ENCODE measurements at places on chromosomes 11 and 22. TPM values are rescaled to one million over a fixed set of nuclear protein-coding genes. Genes with fewer than 3 reads are reported as not detected.

Gene SHISA8
- total RNA-seq, result 1.4 TPM

Gene HBG2
- 13.2 TPM for total RNA-seq

Gene TMEM191C
- total RNA-seq, result 2.8 TPM

DNA sequence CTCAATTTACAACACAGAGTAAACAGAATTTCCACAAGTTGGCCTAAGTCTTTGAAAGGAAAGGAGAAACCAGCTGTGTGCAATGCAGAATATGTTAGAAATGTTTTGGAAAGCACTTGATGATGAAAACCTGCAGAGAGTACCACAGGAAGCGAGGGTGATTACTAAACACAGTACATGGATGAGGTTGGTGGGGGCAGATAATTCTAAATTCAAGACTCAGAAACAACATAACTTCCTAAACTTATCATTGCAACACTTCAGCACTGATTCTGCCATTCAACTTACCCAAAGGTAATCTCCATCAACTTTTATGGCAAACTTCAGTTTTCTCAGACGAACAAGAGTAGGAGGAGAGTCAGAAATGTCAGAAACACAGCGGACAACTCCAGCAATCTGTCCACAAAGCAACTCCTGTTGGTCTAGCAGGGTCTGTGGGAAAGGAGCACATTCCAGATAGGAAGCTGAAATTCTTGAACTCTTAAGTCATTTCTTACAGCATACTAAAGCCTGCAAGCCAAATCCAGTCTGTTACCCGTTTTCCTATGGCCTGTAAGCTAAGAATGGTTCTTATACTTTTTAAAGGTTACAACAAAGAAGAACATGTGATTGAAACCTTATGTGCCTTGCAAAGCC is 6.8 kb downstream of the HPS4 start:
- DNase-seq, result no peak

GRCh38 chr11:11521306-11522002 is 100.4 kb downstream of the GALNT18 start:
- no peak for DNase-seq

- DNase-seq, result peak; percentile 67
These were observed 35.3 kb downstream of the IL18 start for GRCh38 chr11:112128483-112129121.

Gene OR52N2
- total RNA-seq, result not detected

DNA sequence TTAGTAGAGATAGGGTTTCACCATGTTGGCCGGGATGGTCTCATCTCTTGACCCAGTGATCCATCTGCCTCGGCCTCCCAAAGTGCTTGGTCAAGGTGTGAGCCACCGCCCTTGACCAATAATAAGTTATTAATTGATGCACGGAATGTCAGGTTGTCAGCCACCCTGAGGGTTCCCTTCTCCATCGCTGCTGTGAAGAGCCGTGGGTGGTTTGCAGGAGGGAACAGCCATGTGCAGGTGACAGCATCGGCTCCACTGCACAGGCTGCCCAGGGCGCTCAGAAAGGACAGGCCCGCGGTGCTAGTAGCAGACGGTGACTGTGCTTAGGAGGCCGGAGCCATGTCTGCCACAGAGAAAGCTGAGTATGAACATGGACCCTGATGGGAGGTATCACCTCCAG is 814.0 kb downstream of the BRD1 start:
- peak; percentile 8 for DNase-seq

DNA sequence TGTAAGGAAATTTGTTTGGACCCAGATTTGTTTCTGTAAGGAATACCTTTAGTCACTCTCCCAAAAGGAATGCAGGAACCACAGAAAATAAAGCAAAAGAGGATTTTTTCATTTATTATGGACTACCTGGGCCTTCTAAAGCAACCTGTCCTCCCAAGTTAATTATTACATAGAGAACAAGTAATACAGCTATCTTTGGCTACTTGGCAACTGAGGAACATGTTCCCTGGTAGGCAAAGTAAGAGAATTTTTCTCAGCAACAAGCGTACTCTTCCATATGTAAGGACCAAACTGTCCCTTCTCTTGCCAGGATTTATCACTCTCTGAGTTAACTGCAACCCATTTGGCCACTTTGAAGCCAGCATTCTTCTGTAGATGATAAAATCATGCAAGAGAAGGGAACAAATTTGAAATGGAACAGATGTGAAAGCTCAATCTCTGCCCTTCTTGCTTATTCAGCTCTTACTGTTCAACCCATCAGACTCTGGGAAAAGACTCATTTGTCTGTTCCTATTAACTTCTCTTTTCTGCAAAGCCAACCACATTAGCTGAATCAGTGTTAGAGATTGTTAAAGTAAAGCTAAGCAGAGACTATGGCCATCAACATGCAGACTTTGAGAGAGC is 190.2 kb downstream of the SWAP70 start:
- no peak for DNase-seq

- no peak for DNase-seq
These were observed 22.4 kb upstream of the TEF start for GRCh38 chr22:41359376-41359775.

Data from mucosa of gallbladder (tissue), 1 donor.